ENCODE measurements at places on chromosomes 5 and 9.

DNA sequence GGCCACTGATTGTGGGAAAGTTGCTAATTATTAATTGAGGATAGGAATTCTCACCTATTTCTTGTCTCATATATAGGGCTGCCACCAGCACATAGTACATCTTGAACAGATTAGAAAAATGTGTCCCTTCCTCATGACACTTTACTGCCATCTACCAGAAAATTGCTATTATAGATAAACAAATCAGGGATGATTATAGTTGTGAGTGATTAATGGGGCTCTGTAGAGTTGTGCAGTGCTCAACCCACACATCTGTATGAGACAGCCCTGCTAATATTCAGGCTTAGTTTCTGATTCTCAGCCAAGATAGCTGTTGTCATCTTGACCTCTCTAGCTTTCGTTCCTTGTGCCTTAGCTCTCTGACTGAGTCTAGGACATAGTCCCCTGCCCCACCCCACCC, 373.3 kb downstream of the TLE4 start:
- DNase-seq = no peak

DNA sequence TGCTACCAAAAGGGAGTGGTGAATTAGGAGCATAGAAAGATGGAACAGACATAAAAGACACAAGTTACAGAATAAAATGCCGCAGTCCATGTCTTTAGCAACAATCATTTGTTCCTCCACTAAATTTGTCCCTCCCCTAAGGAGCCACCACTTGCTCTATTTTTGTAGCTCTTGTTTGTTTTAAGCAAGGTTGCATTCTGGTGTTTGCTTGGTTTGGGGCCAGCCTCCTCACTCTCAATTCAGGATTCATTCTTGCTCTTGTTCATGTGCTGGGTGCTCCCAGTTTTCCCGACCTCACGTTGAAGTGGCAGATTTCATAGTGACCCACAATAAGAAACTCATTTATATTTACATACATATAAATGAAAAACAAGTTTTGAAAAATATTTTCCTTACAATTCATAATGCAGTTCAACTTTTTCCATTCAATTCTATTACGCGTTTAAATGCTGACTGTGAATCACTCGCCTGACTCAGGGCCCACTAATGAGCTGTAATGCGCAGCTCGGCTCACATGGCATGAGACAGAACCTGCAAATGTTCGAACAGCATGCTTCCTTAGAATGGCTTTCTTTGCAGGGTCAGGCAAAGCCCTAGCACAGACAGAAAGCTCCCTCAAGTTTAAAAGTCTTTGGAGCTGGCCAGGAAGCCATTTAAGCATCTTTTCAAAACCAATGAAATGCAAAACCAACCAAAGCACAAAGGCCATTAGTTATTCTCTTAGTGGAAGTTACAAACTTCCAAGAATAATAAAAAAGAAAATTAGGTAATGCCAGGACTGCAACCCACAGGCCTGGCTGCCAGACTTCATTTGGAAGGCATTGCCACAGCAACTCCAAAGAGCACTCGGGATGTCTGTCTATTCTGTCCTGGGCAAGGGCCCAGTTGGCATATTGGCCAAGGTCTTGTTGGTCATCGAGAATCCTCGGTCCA, 41.7 kb downstream of the RETREG1 start:
- DNase-seq = no peak

GRCh38 chr9:93365427-93366118, 85.9 kb upstream of the FAM120A start:
- DNase-seq = no peak

- DNase-seq = no peak
Measured at GRCh38 chr9:130042406-130042884, 544 bp downstream of the FNBP1 start.

GRCh38 chr9:4170231-4170630, 129.6 kb downstream of the GLIS3 start:
- no peak for DNase-seq

GRCh38 chr5:59484618-59485017, 408.9 kb downstream of the PDE4D start:
- no peak for DNase-seq

DNA sequence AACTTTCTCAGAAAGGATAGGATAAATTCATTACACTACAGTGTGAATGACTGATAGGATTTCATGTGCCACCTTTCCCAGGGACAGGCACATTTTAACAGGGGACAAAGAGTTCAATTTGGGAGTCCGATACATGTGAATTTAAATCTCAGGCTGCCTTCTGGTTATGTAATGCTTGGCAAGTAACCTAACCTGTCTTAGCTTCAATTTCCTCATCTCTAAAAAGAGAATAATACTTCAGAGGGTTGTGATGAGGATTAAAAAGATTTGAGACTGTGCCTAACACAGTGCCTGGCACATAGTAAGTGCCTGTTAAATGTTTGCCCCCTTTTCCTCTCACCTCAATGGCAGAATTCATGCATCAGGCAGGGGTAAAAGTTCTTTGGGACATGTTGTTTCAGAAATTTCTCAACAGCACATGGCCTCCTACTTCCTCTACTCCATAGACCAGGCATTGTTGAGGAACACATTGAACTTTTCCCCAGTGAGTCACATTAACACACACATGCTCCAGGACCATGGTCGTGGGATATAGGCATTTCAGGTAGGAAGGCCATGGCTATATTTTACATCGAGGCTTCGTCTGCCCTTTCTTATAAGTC, 94.6 kb upstream of the EGFLAM start:
- DNase-seq = no peak

DNA sequence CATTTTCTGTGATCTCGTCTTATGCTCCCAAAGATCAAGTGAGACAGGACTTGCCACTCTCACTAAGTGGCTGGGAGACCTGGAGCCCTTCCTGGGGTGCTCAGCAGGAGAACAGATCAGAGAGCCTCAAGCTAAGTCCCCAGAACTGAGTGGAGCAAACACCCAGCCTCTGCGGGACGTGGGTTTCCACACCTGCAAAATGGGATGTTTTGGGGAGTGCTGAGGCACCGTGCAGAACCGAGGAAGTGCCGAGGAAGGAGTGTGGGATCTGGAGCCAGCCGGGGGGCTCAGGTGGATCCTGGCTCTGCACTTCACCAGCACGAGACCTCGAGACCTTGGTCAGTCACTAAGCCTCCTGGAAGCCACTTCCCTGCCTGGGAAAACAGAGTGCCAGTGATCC, 166.0 kb downstream of the DAB2IP start:
- DNase-seq = no peak

DNA sequence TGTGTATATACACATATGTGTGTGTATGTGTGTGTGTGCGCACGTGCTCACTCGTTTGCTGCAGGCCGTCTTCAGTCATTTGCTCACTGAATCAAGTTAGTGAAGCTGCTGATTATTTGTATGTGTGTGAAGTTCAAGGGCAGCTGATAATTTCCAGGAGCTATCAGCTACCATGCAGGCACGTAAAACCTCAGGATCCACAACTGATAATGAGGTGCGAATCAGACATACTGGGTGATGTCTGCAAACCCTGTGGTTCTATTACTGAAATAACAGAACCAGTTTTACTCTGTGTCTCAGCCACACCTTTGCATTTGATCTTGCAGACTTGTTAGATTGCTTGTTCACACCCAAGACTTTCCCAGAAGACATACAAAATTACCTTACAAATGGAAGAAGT, 257.6 kb downstream of the TAF11L14 start:
- no peak for DNase-seq

- no peak for DNase-seq
Measured at GRCh38 chr5:98753507-98753906, 20.0 kb upstream of the RGMB start.

DNA sequence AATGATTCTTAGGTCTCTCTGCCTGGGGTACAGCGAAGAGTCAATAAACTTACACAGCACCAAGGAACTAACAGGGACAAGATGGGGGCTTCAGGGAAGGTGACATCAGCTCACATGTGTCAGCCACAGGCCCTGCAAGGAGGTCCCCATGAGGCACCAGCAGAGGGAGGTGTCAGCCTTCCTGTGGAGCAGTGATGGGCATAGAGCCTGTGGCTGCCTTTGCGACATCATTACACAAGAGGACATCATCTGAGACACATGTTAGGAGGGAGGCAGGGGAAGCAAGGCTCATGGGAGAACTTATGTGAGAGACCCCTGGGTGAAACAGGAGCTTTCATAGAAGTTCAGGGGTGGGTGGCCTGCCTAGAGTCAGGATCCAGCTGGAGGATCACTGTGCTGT, 389.6 kb downstream of the SEMA5A start:
- no peak for DNase-seq

- no peak for DNase-seq
Measured at GRCh38 chr9:69877852-69878514, 57.4 kb downstream of the CFAP95 start.

- DNase-seq = no peak
Measured at GRCh38 chr9:132896906-132897305, 18.2 kb downstream of the SPACA9 start.

- DNase-seq = no peak
Measured at GRCh38 chr5:68243681-68244080, 28.1 kb downstream of the PIK3R1 start.

GRCh38 chr5:122774519-122774860, 390 bp upstream of the SNX2 start:
- no peak for DNase-seq

GRCh38 chr5:141753971-141754713, 72.1 kb upstream of the ARAP3 start:
- DNase-seq = peak; percentile 77

- no peak for DNase-seq
Measured at GRCh38 chr5:83072966-83073365, 4.2 kb downstream of the TMEM167A start.

GRCh38 chr5:76807296-76807695, 11.5 kb upstream of the F2RL1 start:
- no peak for DNase-seq

DNA sequence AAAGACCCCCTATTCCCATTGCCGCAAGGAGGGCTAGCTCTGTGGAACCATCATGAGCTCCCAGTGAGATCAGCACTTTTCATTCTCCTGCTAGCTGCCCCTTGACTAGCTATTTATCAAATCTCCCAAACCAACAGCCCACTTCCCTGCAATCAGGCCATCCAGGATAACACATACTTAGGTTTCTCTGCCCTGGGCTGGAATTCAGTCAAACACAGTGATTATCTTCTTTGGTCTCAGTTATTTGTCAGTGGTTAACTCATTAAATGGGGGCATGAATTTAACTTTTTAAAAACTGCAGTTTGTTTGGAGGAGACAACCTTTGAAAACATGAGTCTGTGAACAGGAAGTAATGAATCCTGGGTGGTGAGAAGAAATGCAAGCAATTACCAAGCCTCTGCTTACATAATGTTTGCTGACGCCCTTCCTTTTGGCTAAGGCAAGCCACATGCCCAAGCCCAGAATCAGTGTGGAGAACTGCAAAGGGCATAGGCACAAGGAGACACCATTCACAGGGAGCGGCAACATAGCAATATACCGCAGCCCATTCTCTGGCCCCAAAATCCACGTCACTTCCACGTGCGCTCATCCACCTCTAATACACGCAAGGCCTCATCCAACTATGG, 275.0 kb downstream of the DRD1 start:
- DNase-seq = no peak

GRCh38 chr9:127034691-127035090, 87.7 kb downstream of the ANGPTL2 start:
- no peak for DNase-seq

DNA sequence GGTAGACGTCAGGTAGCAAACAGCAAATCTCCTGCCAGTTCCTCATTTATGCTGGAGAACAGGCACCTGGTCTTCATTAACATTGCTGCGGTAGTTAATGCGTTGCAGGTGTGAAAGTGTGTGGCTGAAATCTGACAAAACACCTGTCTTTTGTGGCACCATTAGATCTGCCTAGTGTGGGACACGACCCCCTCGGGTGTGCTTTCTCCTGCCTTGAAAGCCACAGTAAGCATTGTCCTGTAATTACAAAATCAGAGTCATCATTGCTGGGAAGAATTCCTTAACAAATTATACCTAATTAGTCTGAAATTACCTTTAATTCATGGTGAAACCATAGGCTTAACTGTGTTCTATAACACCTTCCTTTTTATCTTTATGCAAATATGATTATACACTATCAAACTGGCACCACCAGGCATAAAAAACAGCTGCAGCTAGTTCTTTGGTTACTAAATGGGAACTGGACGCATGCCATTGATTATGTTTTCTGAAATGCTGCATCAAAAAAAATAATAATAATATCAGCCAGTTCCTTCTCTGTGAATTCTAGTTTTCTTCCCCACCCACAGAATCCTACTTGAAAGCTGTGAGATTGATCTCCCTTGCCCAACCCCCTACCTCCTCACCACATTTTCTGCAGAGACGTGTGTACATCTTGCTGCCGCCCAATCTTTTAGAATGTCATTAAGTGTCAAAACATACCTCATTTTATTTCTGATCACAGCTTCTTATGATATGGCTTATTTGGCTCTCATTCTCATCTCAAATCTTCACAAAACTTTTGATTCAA, 374.0 kb downstream of the NFIB start:
- DNase-seq = no peak
